Stimulated activated CD4-positive, alpha-beta T cell treated with anti-CD3 and anti-CD28 coated beads, Interleukin-15, amount 100 ng/mL, for 48 hours (primary cell): ENCODE measurements at places on chromosomes 3 and 15.

- DNase-seq = no peak
Observed at GRCh38 chr3:191355406-191355805, 25.1 kb upstream of the UTS2B start.

DNA sequence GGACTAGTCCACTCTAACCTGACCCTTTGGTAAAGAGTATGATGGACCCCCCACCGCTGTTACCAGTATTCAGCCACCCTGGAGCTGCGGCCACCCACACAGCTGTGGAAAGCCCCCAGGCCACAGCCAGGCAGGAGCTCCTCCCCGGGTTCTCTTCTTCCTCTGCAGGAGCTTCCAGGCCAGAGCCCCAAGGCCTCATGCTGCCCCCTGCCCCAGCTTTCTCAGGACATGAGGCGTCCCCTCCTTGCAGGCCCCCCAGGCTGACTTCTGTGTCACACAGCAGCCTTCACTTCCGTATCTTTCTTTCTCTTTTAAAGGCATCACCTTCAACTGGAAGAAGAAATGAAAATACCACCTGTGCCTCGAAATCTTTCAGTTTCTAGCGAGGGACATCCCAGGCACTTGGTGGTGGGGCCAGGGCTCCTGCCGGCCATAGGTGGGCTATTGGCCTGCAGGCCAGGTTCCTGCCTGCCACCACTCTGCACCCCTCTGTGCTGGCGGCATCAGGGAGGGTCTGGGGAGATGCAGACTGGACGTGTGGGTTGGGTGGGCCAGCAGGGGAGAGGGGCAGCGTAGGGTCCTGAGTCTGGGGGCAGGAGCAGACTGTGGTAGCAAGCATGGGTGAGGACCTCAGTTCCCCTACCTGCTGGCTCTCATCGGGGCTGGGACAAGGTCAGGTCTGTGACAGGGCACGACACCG, 19.9 kb downstream of the KLF13 start:
- no peak for DNase-seq

GRCh38 chr3:61853912-61854311, 292.5 kb downstream of the PTPRG start:
- no peak for DNase-seq

DNA sequence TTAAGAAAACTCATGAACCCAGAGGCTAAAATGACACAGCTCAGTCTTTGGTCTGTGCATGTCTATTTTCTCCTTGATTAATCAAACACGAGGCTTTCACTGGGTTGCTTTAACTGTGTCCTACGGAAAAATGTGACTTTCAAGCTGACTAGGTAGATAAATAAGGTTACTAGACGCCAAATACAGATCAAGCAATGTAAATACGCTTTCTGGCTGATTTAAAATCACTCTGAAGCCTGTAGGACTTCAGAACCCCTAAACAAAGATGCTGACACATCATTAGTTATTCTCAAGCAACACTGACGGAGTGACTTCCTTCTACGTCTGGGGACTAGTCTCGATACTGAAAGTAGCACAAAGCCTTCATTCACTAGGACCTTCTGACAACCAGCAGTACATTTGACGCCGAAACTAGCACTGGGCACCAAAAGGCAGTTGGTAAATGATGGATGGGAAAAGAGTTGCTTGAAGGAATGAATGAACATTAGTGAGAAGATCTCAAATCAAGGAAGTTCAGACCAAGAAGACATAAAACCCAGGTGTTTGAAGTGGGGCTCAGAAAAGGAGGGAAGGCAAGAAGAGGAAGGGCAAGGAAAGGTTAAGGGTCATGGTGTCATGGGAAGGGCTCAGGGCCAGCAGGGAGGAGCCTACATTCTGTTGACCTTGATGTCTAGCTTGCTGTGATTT, 67.1 kb upstream of the CDV3 start:
- no peak for DNase-seq

DNA sequence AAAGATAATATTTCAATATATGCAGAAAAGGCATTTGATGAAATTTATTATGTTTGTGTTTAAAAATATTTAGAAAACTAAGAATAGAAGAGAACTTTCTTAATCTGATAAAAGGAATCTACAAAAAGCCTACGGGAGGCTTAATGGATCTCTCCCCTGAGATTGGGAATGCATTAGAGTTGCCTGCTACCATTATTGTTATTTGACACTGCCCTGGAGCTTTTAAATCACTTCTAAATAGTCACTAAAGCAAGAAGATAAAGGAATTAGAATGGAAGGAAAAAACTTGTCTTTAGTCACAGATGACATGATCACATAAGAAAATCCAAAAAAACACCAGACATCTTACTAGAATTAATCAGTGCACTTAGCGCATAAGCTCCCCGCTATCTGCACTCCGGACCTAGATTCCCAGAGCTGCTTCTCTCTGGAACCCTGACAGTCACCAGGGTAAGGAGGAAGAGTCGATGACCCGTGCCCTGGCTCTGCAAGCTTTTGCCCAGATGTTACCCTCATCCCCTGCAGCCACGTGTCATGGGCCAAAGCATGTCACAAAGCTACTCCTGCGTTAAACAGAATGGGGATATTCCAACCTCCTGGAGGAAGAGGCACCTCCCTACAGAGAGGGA, 97.1 kb downstream of the MINAR1 start:
- no peak for DNase-seq

DNA sequence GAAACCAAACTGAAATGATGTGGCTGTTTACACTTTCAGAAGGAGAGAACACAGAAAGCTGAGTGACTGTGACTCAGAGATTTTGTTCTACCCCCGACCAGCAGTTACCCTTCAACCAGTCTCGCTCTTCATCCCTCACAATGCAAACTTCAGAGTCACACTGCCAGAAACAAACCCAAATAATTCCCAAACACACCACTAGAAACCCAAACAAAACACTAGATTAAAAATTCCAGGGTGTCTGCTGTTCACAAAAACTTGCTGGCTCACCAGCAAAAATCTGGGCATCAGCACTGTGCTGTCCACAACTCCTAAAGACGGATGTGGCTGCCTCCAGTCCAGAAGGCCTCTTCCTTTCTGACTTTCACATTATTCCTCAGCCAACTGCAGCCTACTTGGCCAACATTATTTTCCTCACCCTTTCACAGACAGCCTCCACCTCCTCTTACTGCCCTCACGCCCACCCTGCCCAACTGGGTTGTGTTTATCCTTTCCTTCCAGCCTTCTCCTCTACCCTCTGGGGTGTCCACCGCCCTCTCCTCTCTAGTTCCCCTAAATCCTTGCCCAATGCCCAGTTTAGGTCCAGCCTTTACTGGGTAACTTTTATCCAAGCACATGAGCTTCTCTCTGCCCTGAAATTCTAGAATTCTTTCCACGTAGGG, 71.4 kb downstream of the MECOM start:
- DNase-seq = no peak

- no peak for DNase-seq
Observed at GRCh38 chr15:65395567-65396202, 17.9 kb upstream of the IGDCC3 start.

GRCh38 chr15:87672309-87673288, 583.9 kb downstream of the NTRK3 start:
- no peak for DNase-seq

- DNase-seq = no peak
Observed at GRCh38 chr3:63089007-63089750, 188.9 kb upstream of the SYNPR start.

DNA sequence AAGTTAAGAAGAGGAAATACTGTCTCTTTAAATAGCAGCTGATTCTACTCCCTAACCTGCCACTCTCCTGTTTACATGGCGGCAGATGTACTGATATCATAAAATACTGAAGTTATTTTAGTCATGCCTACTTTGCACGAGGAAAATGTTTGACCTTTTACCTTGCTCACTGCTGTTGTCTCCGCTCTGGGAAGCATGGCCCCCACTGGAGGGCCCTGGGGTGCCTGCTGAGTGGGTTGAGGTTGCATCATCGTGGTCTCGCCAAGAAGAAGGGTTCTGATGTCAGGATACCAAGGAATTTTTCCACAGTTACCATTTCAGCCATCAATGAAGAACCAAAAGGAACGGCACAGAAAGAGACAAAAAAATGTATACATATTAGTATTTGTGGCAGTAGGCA, 16.7 kb downstream of the MEIS2 start:
- DNase-seq = no peak

- DNase-seq = no peak
Observed at GRCh38 chr3:162175145-162175544, 678.5 kb downstream of the OTOL1 start.

DNA sequence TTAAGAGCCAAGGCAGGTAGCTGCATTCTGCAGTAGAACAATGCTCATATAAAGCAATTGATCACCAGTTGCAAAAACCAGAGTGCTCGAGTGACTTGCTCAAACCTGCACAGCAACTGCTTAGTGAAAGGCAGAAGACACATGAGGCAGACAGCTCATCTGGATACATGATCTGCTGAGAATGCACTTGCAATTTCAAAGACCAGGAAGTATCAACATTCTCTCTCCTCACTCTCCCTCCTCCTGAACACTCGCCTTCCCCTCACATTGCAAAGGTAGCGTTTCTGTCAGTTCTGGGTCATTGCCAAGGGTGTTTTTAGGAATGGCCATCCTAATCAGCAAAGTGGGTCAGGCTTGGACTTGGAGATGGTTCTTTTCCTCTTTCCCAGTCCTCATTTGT, 61.0 kb downstream of the BFSP2 start:
- no peak for DNase-seq

- DNase-seq = no peak
Observed at GRCh38 chr3:150741497-150742140, 21.4 kb downstream of the SIAH2 start.

DNA sequence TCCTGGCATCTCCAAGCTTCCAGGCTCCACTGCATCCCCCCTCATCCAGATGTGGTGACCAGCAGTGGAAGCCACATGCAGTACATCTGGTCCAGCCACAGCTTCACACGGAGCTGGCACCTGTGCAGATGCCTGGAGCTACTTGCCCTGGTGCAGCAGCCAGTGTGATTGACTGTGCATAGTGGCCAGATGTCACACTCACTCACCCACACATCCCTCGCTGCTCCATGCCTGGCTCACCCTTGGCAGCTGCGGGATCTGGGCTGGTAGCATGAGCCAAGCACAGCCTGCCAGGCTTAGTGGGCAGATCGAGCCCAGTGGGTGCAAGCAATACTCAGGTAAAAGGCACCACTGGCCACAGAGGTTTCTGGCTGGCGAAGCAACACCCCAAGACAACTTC, 398.0 kb upstream of the CNTN4 start:
- no peak for DNase-seq

- DNase-seq = no peak
Observed at GRCh38 chr3:149713730-149714654, 38.3 kb downstream of the COMMD2 start.

- no peak for DNase-seq
Observed at GRCh38 chr3:126131881-126132750, 48.2 kb upstream of the SLC41A3 start.

DNA sequence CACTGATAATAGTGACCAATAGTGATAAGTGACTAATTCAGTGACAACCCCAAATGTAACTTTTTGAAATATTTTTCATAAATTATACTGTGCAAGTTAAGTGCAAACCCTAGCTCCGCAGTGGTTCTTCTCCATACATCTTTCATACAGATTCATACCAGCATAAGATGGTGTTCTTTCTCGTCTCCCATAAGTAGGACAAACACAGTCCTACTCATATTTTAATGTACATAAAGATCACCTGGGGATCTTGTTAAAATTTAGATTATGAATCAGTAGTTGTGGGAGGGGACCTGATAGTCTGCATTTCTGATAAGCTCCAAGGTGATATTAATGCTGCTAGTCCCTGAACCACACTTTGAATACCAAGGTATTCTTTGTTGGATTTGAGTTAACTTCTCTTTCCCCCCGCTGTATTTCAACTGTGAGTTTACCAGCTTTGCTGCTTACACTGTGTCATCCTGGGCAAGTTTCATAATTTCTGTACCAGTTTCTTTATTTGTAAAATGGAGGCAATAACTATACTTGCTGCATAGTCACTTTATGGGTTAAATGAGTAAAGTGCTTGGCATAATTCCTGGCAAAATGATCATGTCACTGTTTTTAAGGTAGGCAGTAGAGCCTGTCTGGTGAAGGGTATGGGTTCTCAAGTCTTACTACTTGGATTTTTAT, 34.7 kb upstream of the C3orf38 start:
- DNase-seq = no peak

GRCh38 chr3:45884368-45885201, 1.8 kb upstream of the CCR9 start:
- DNase-seq = no peak

DNA sequence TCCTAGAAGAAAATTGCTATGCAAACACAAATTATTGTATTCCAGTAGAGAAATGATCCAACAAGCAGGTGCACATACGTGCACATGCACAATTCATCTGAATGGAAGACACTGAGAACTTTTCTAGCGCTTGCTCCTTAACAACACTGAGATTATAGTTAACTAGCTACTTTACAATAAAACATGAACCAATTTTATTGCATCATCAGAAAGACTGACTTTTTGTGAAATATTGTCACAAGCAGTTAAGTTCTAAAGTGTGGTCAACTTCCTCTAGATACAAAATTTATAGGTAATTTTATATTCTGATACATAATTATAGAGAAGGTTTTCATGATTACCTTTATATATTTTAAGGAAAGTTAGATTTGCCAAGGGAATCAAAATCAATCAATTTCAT, 135.4 kb downstream of the ABI3BP start:
- DNase-seq = no peak

GRCh38 chr3:132325103-132325606, 7.9 kb downstream of the ACP3 start:
- no peak for DNase-seq

- no peak for DNase-seq
Observed at GRCh38 chr3:148226246-148226645, 471.5 kb upstream of the AGTR1 start.

DNA sequence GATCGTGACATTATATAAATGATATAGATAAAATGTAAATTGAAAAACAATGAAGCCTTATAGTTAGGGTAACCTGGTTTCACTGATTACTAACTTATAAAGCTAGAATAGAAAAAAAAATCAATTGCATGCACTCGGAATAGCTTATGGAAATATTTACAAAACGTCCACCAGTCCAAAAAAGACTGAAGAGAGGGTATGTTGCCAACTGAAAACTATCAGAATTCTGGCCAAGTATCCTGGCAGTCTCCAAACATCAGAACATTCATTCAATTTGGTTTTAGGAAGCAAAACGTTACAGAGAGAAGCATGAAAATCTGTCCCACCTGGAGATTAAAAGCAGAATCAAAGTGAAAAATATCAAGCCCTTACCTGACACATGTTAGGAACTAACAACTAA, 892.4 kb downstream of the ROBO1 start:
- DNase-seq = no peak

DNA sequence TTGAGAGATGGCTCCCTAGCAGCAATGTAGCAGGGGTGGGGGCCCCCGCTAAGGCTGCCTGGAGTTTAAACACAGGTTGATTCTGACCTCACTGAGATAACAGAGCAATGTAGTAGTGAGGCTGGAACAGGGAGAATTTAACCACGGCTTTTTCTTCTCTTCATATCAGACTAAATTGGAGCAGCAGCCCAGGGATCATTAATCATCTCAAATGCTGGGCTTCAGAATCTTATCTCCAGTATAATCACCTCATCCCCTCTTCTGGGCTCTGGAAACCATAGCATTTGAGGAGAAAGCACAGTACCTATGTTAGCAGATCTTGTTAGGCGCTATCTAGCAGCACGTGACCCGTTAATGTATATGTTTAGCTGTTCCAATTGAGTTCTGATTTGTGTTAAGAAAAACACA, 25.4 kb upstream of the DET1 start:
- no peak for DNase-seq

GRCh38 chr3:161156936-161157335, 51.8 kb upstream of the B3GALNT1 start:
- DNase-seq = no peak
